GM10248 (cell line): ENCODE measurements at places on chromosomes 11 and 22.

DNA sequence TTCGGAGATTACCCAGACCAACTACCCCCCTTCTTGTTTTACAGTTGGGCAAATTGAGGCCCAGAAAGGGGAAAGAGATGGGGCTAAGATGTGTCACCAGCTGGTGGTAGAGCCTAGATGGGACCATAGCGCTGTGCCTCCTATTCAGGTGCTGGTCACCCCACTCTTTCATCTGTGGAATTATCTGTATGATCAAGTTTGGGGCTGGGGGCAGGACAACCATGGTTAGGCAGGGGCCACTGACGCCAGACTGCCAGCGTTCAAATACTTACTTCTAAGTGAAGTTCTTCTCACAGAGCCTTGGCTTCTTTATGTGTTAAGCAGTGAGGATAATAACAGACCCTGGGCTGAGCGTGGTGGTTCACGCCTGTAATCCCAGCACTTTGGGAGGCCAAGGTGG lies 55.9 kb downstream of the IGLL1 start:
- DNase-seq = no peak

- DNase-seq = no peak
These were observed 66.8 kb upstream of the PHF21A start for GRCh38 chr11:46188017-46188416.

GRCh38 chr11:19511413-19512183 lies 201.0 kb upstream of the NAV2 start:
- DNase-seq = no peak

- DNase-seq = no peak
These were observed 6.4 kb downstream of the NAT10 start for GRCh38 chr11:34111722-34112270.

- DNase-seq = peak; percentile 33
These were observed 1276.1 kb downstream of the LRRC4C start for GRCh38 chr11:40183073-40184064.
